ENCODE measurements at places on chromosomes 5 and 9. TPM values are rescaled to one million over a fixed set of nuclear protein-coding genes. Genes with fewer than 3 reads are reported as not detected.

- peaks cover 8% of the 10 kb centered on the region for H3K27me3 ChIP-seq
- no peak for DNase-seq
- no peak overlapping the region for H3K27ac ChIP-seq
These were observed 116.4 kb downstream of the NTRK2 start for GRCh38 chr9:84785792-84786547.

The SLC46A2 gene
- total RNA-seq, result not detected

- peaks cover 6% of the 10 kb centered on the region for H3K4me1 ChIP-seq
- H3K4me3 ChIP-seq, result no peak overlapping the region
- H3K27me3 ChIP-seq, result peaks cover 24% of the 10 kb centered on the region
- H3K27ac ChIP-seq, result no peak overlapping the region
- DNase-seq, result no peak
These were observed 34.4 kb downstream of the FAM240B start for GRCh38 chr9:38685535-38685934.

- H3K4me3 ChIP-seq, result peak overlapping the region; percentile 15
- DNase-seq, result no peak
- no peaks in the 10 kb centered on the region for H3K36me3 ChIP-seq
These were observed 6.7 kb upstream of the HAVCR2 start for GRCh38 chr5:157115502-157115901.

- H3K27ac ChIP-seq, result no peak overlapping the region
- DNase-seq, result no peak
- H3K36me3 ChIP-seq, result no peaks in the 10 kb centered on the region
- H3K27me3 ChIP-seq, result no peaks in the 10 kb centered on the region
- no peaks in the 10 kb centered on the region for H3K4me1 ChIP-seq
These were observed 456.1 kb downstream of the DNAH5 start for GRCh38 chr5:13488254-13488931.

DNA sequence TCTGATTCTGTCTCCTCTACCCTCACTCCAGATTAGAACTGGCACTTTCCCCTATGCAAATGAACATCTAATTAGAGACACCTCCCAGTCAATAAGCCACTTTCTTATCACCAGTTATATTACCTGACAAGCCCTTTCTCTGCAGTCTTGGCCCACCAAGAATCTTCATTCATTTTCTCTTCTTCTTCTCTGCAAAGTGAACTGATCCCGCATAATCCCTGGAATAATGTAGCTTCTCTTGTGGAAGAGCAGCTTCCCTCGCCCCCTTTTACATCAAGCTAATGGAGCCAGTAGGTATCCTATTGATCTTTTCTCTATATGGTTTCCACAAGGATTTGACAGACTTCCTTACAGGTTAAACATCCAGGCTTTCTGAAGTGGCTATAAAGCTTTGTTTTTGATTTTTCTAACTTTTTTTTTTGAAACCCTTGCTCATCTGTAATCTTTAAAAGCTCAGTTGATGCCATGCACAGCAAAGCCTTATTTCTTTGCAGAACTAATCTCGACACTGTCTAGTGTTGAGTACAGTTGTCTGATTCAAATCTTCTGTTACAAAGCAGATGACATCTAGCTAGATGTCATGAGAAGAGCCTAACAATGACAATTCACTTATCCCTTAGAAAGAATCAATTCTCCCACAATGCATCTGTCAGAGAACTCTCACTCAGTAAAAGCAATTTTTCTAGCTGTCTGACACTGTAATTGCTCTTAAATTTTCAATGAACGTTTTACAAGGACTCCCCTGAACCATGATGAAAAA is 281.4 kb downstream of the ISL1 start:
- H3K36me3 ChIP-seq, result no peaks in the 10 kb centered on the region
- no peaks in the 10 kb centered on the region for H3K4me1 ChIP-seq
- no peaks in the 10 kb centered on the region for H3K27me3 ChIP-seq
- no peak for DNase-seq
- H3K27ac ChIP-seq, result no peak overlapping the region
- H3K4me3 ChIP-seq, result no peak overlapping the region

- no peak for DNase-seq
- no peaks in the 10 kb centered on the region for H3K36me3 ChIP-seq
- H3K4me3 ChIP-seq, result no peak overlapping the region
- H3K27me3 ChIP-seq, result no peaks in the 10 kb centered on the region
- no peaks in the 10 kb centered on the region for H3K4me1 ChIP-seq
These were observed 541.4 kb upstream of the ZNF462 start for GRCh38 chr9:106321394-106322180.

DNA sequence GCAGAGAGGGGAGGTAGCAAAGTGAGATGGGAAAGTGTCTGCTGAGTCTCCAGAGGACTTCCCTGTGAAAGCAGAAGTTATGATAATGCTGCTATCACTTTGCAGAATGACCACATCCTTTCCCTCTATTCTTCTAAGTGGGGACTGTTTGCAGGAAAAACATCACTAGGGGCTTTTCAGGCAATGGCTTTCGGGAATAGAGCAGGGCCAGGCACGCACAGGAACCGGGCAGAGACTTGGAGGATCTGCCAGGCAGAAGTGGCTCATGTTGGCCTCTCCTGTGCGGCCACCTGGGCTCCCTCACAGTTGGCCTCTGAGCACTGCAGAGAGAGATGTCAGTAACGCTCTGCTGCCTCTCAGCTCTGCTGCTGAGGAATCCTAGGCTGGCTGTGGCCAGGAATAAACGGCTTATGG is 214.7 kb downstream of the MAST4 start:
- H3K4me1 ChIP-seq, result peaks cover 12% of the 10 kb centered on the region
- H3K27ac ChIP-seq, result no peak overlapping the region
- H3K36me3 ChIP-seq, result no peaks in the 10 kb centered on the region
- H3K4me3 ChIP-seq, result no peak overlapping the region

The FGF18 gene
- total RNA-seq, result 0.17 TPM

The WNT8A gene
- not detected for total RNA-seq

The NUP188 gene
- 98.0 TPM for total RNA-seq

The ANGPTL2 gene
- not detected for total RNA-seq

The MAP1B gene
- total RNA-seq, result 5.5 TPM

GRCh38 chr9:36036253-36036779 is 397 bp upstream of the RECK start:
- peak overlapping the region; percentile 94 for H3K4me3 ChIP-seq
- H3K27ac ChIP-seq, result no peak overlapping the region
- DNase-seq, result no peak
- H3K36me3 ChIP-seq, result no peaks in the 10 kb centered on the region
- no peaks in the 10 kb centered on the region for H3K27me3 ChIP-seq
- H3K4me1 ChIP-seq, result peaks cover 31% of the 10 kb centered on the region

GRCh38 chr9:26264709-26265601 is 586.7 kb upstream of the TUSC1 start:
- no peaks in the 10 kb centered on the region for H3K4me1 ChIP-seq
- no peaks in the 10 kb centered on the region for H3K36me3 ChIP-seq
- H3K4me3 ChIP-seq, result no peak overlapping the region
- H3K27me3 ChIP-seq, result no peaks in the 10 kb centered on the region

The ARL14EPL gene
- total RNA-seq, result not detected

DNA sequence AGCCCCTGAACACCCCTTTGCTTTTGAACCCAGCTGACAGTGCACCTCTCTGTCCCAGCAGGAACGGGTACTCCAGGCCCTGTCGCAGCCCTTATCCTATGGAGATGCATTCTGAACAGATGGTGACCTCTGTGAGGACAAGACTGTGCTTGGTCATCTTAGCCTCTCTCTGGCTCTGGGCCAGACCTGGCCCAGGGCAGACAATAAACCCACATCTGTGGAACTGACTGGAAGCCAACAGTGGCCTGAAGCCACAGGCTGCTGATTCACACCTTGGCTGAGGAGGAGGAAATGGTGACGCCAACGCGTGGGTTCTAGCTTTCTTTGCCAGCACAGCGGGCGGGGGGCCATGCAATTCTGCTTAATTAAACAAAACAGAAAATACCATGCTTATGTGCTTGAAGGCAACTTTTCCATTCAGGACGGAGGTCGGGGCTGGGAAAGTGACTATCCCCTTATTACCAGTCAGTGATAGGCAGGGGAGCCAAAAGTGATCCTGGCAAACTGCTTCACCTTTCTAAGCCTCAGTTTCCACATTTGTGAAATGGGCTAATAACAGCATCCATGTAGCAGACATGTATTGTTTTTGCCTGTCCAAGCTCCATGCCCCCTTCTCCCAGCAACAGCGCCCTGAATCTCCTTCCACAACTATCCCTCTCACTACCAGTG is 10.8 kb downstream of the SH3PXD2B start:
- no peaks in the 10 kb centered on the region for H3K36me3 ChIP-seq
- H3K4me1 ChIP-seq, result peaks cover 25% of the 10 kb centered on the region
- H3K27ac ChIP-seq, result no peak overlapping the region

DNA sequence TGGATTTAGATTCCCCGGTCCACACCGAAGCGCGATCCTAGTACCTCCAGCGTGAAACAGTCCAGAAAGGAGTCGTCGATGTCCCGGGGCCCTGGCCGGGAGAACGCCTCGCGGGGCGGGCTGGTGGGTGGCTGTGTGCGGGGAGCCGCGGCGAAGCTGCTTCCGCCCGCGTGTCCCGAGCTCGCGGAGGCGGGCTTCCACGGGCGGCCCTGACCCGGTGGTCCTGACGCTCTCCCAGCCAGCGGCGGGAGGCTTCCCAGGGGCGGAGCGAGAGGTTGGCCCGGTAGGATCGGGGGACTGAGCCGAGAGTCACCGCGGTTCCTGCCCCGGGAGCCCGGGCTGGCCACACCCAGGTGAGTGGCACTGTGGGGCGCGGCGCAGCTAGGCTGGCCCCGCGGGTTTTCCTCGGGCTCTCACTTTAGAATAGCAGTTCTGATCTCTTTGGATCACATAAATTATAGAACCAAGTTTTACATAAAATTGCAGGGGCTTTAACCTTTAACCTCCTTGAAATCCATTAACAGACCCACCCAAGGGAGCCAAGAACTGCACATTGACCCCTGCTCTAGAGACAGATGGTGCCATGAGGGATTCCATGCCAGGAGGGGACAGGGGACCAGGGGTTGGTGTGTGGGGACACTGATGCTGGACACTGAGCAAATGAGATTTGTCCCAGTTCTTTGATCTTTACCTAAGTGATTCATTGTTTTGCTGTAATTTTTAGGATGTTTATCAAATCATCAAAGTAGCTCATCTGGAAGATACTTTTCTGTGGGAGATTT is 29.2 kb upstream of the IL31RA start:
- H3K27ac ChIP-seq, result no peak overlapping the region
- peaks cover 5% of the 10 kb centered on the region for H3K4me1 ChIP-seq
- H3K4me3 ChIP-seq, result peak overlapping the region; percentile 59
- H3K36me3 ChIP-seq, result no peaks in the 10 kb centered on the region

The SUSD1 gene
- 6.6 TPM for total RNA-seq

The GOLM1 gene
- total RNA-seq, result 2.7 TPM

The IGFBPL1 gene
- total RNA-seq, result not detected

DNA sequence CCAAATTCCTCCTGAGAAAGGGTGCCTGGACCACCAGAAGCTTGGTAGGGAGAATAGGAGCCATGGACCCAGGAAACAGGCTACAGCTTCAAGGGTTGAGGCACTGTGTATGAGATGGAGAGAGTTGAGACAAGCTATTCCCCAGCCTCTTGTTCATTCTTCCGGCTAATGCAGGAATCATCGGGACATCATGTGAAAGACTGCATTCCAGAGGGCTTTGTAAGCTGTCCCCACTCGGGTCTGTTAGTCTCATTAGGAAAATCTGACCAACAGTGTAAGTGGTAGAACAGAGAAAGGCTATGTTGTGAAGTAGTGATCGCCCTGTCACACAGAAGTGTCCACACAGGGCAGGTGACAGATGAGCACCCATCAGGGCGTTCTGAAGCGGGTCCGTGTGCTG is 81.4 kb downstream of the GABBR2 start:
- H3K4me3 ChIP-seq, result no peak overlapping the region
- H3K36me3 ChIP-seq, result no peaks in the 10 kb centered on the region
- no peaks in the 10 kb centered on the region for H3K4me1 ChIP-seq
- H3K27me3 ChIP-seq, result peaks cover 28% of the 10 kb centered on the region

The DELE1 gene
- 52.2 TPM for total RNA-seq

DNA sequence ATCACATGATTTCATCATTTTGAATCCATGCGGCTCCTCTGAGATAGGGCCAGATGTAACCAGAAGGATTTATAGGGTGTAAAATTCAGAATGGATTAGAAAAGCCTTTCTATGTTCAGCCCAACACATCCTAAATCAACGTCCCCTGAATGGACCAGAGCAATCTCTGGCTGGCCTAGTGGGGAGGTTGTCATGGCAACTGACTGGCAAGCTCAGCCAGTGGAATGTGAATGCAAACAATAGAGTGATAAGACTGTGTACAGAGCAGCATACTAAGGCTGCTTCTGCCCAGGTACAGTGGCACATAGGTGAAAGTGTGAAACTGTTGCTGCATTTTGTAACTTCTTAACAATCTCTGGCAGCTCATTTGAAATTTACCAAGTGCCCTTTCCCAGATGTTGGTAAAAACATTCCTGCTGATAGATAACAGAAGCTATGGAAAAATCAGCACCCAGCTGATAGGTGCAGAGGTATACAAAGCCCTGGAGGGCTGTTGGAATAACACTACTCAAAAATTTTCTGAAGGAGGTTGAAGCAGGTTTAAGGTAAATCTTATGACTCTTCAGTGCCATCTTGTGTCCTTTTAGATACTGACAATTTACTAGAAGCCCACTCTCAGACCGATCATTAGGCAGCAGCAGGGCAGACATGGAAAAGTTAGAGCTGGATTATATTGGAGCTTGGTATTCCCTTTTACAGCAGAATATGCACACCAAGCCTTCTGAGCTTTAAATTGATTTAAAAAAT is 267.2 kb downstream of the RAB3C start:
- DNase-seq, result no peak
- no peaks in the 10 kb centered on the region for H3K36me3 ChIP-seq
- H3K27me3 ChIP-seq, result peaks cover 16% of the 10 kb centered on the region
- no peak overlapping the region for H3K27ac ChIP-seq
- H3K4me3 ChIP-seq, result no peak overlapping the region

DNA sequence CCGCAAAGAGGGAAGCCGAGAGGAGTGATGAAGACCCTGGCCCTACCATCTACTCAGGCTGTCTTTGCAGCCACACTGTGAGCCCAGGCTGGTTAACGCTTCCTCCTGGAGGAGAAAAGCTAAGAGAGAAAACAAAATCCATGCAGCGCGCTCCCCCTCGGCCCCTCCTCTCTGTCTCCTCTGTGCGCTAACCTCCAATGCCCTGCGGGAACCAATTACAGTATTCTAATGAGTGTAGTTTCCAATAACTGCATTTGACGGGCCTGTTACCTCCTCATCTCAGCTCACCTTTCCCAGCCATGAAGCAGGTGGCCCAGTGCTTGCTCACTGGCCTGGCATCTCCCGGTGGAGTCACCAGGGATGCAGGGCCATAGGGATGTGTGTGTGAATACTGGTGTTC is 565.5 kb downstream of the EBF1 start:
- H3K27ac ChIP-seq, result no peak overlapping the region
- H3K4me3 ChIP-seq, result no peak overlapping the region
- H3K27me3 ChIP-seq, result peaks cover 7% of the 10 kb centered on the region
- peaks cover 2% of the 10 kb centered on the region for H3K4me1 ChIP-seq
- no peaks in the 10 kb centered on the region for H3K36me3 ChIP-seq
- DNase-seq, result no peak

DNA sequence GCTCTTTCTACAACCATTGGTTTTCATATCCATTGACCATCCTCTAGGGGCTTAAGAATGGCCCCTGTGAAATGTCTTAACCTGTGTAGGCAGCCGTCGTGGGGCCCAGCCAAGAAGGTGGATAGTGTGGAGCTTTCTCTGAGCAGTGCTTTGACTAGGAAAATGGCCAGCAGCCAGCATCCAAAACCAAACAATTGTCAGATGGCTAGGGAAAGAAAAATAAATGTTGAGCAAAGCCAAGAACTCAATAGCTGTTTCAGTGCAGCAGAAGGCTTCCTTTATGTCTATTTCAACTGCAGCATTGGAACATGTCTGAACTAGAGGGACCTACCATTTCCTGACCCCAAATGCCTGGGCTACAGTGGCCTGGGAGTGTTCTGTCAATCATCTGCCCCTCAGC is 374.9 kb downstream of the TLE4 start:
- no peaks in the 10 kb centered on the region for H3K4me1 ChIP-seq
- H3K27me3 ChIP-seq, result no peaks in the 10 kb centered on the region
- no peak for DNase-seq
- no peaks in the 10 kb centered on the region for H3K36me3 ChIP-seq
